AG10803 (cell line): ENCODE measurements at places on chromosomes 5 and 9.
A peak's percentile ranks its signal among the peaks of the same experiment; 100 is the strongest.

DNA sequence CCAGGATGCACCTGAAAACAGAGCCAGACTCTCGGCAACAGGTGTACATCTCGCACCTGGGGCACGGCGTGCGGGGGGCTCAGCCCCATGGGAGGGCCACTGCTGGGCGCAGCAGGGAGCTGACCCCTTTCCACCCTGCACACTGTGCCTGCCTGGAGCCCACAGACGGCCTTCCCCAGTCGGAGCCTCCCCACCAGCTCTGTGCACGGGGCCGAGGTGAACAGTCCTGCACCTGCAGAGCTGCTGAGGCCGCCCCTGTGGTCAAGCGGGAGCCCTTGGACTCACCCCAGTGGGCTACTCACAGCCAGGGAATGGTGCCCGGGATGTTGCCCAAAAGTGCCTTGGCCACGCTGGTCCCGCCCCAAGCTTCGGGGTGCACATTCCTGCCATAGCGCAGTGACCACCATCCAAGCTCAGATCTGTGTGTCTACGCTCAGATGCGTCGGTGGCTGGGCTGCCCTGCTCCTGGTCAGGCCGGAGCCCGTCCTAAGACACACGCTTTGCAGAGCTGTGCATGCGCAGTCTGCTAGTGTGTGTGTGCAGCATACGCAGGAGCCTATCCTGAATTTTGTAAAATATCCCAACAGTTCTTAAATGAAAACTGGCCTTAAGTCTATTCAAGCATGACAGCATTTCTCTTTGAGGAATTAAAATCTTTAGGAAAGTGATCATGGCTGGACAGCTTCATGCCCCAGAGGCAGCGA lies 8.4 kb upstream of the EXOC3 start:
- DNase-seq = no peak

DNA sequence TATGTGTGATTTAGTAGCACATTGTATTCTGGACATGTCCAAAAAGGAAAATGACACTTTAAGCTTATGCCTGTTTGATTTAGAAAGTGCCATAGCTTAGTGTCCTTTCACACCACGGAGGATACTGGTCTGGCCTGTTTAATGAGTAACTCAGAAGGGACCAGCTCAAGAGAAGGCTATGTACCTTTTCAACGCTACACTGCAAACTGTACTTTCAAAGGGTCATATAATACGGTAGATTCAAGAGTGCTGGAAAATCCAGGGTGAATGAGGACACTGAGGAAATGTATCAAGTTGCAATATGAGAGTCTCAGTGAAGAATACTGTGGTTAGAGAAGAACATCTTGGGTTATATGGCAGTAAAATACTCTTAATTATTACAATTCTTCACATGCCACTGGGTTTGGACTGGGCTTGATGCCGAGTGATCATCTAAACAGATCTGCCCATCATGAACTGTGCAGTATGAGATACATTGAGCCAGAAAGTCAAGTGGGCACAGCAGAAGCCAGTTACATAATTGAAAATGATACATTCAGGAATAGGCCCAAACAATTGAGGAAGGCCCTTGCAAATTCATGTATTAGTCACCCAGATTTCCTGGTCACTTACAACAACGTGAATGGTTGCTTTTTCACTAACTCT lies 1211.5 kb upstream of the CDH9 start:
- no peak for DNase-seq

GRCh38 chr5:141349917-141350619 lies at the start of gene PCDHGB1:
Gene PCDHGB1, plus strand, starts transcription at chr5:141350099. Its CDS starts 162 bp downstream, at chr5:141350261.
- peak; percentile 69 for DNase-seq

DNA sequence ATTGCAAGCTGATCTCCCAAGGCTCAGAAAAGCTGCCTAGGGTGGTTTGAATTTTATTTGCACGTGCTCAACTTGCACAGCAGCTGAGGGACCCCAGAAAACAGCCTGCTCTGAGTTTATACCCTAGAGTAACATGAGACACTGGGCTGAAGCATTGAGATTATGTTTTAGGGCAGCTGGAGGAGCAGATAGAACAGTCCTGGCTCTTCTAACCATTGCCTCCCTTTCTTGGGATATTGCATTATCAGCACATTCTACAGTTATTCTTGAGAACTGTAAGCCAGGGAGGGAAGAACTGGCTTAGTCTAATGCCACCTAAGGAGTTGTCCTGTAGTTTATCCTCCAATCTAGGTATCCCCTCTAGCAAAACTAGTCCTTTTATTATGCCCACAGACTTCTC lies 10.3 kb downstream of the SMC2 start:
- no peak for DNase-seq

- DNase-seq = no peak
Measured at GRCh38 chr5:179614745-179615144, 8.7 kb downstream of the HNRNPH1 start.

GRCh38 chr5:136053336-136054141 lies 24.8 kb downstream of the TGFBI start:
- peak; percentile 92 for DNase-seq

- peak; percentile 98 for DNase-seq
Measured at GRCh38 chr5:39755986-39756385, 331.2 kb upstream of the DAB2 start.

GRCh38 chr5:141960018-141960417 lies 2.0 kb upstream of the PCDH12 start:
- no peak for DNase-seq

DNA sequence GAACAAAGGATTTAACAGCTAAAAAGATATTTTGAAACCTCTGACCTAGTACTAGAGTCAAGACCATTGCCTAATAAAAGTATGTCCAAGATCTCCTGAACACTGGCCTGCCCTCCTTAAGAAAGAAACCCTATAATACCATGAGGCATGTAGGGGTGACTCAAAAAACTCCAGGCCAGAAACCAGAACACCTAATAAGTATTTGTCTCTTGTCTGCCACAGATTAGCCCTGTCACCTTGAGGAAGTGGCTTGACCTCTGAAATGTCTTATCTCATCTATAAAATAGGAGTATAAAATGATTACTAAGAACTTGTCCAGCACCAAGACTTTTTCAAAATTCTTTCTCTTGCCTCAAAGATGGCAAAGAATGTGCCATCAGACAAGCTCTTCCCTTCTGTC lies 125.5 kb upstream of the RASGRF2 start:
- no peak for DNase-seq
